ENCODE measurements at places on chromosomes 5 and 9. TPM values are rescaled to one million over a fixed set of nuclear protein-coding genes. Genes with fewer than 3 reads are reported as not detected.

CTNND2 gene
- total RNA-seq, result not detected

NINJ1 gene
- total RNA-seq, result 21.5 TPM

PCDHB7 gene
- under 0.01 TPM for total RNA-seq

MAMDC4 gene
- 1.3 TPM for total RNA-seq

ERAP2 gene
- 6.8 TPM for total RNA-seq

MZB1 gene
- total RNA-seq, result not detected

AFF4 gene
- total RNA-seq, result 45.8 TPM

FOXI1 gene
- total RNA-seq, result not detected

PLEKHG4B gene
- total RNA-seq, result under 0.01 TPM

OR1Q1 gene
- total RNA-seq, result not detected

ZNF454 gene
- total RNA-seq, result 2.5 TPM
